Ureter (tissue), 1 donor: ENCODE measurements at places on chromosomes 6 and 20. TPM values are rescaled to one million over a fixed set of nuclear protein-coding genes. Genes with fewer than 3 reads are reported as not detected.

The ANKRD66 gene
- not detected for total RNA-seq

The CLDN20 gene
- not detected for total RNA-seq

The GPLD1 gene
- total RNA-seq = 6.2 TPM

The TRIM40 gene
- total RNA-seq = not detected

- no peak for DNase-seq
Measured at GRCh38 chr6:148309301-148309700, 33.3 kb upstream of the SASH1 start.

DNA sequence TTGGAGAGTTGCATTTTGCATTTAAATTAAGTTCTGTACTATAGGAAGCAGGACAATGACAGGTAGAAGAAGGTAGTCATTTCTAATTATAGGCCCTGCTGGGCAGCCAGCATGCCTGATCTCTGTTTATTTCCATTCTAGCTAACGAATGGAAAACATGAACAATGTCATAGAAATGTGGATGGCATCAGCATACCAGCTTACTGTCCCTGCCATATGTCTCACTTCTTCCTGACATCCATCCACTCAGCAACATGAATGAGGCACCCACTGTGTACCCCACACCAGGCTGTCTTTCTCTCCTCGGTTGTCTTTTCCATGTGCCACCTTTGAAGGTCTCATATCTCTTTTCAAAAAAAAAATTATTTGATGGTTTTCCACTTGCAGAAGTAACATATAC is 11.1 kb downstream of the ADTRP start:
- DNase-seq = no peak

DNA sequence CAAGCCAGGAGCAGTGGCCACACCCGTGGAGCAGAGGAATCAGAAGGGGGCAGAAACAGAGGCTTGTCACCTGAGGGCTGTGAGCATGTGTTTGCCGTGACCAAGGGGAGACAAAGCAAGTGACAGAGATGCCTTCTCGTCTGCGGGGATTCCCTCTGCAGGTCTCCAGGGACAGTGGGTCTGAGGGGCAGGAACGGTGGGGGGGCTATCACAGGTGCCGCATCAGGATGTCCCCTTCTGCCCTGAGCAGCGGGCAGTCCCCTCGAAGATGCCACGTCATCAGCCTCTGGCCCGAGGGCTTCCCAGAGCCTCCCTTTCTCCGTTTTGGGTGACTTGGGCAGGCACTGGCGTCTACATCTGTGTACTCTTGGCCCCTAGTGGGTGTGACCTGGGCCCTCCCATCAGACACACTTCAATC is 338.7 kb downstream of the PREX1 start:
- no peak for DNase-seq

DNA sequence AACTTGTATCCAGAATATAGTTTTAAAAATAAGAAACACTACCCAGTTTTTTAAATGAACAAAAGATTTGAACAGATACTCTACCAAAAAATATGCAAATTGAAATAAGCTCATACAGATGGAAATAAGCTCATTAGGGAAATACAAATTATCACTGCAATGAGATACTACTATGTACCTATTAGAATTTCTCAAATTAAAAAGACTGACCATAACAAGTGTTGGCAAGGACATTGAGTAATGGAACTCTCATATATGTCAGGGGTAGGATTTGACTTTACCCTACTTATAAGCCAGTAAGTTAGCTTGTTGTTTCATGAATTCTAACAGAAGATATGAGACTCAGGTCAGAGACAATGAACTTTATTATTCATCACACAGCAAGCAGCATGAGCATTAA is 9.6 kb upstream of the ASIP start:
- no peak for DNase-seq

- DNase-seq = peak; percentile 43
Measured at GRCh38 chr6:19325335-19325789, 511.8 kb upstream of the ID4 start.
